ENCODE measurements at places on chromosomes 5 and 9. TPM values are rescaled to one million over a fixed set of nuclear protein-coding genes. Genes with fewer than 3 reads are reported as not detected.

SAP30L gene
- 53.9 TPM for total RNA-seq

MLANA gene
- total RNA-seq, result not detected

UTP15 gene
- total RNA-seq, result 24.9 TPM

NMUR2 gene
- not detected for total RNA-seq

FBXO38 gene
- total RNA-seq, result 82.5 TPM

CDKN2A gene
- 3.0 TPM for total RNA-seq

SMC2 gene
- 7.1 TPM for total RNA-seq

GABRA6 gene
- not detected for total RNA-seq

LCN6 gene
- 6.6 TPM for total RNA-seq

GFPT2 gene
- total RNA-seq, result 443 TPM

FER gene
- 29.3 TPM for total RNA-seq

SLC6A18 gene
- total RNA-seq, result not detected

PDE6A gene
- total RNA-seq, result not detected

KCTD16 gene
- total RNA-seq, result 0.09 TPM

OLFML2A gene
- 6.0 TPM for total RNA-seq

MTX3 gene
- total RNA-seq, result 16.6 TPM
